ENCODE measurements at places on chromosomes 7 and 10.

DNA sequence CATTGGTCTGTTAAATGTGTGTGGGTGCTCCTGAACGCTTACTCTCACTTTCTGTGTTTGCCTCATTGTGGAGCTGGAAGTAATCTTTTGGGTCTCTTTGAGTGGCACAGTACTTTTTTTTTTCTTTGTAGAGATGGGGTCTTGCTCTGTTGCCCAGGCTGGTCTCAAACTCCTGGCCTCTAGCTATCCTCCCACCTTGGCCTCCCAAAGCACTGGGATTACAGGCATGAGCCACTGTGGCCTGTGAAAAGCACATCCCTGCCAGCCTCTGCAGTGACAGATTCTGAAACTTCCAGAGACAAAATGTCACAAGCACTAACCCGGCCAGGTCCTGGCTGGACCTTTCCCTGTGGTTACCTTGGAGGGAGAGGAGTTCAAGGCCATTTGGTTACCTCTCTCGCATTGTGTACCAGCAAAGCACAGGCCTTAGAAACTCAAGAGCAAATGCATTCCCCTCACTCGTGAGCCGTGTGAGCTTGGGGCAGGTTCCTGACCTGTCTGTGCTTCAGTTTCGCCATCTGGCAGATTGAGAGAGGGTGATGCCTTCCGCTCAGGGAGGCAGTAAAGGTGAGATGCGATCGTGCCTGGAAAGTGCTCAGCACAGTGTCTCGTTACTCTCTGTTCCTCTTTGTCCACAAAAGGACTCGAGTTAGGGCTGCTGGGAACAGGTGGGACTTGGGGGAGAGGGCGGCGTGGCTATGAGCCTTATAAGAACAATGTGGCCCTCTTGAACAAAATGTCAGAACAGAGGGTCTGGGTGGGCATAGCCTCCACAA is 72.6 kb upstream of the SEPHS1 start:
- no peak for DNase-seq

- DNase-seq, result peak; percentile 59
Measured at GRCh38 chr7:131556053-131556908, at the start of gene PODXL. TSS of gene PODXL (minus strand) at chr7:131556628. CDS start at chr7:131556359, 269 bp downstream.

- DNase-seq, result no peak
Measured at GRCh38 chr7:584122-584465, 64.4 kb upstream of the PDGFA start.

GRCh38 chr10:109593682-109594081 is 329.6 kb downstream of the XPNPEP1 start:
- DNase-seq, result no peak

DNA sequence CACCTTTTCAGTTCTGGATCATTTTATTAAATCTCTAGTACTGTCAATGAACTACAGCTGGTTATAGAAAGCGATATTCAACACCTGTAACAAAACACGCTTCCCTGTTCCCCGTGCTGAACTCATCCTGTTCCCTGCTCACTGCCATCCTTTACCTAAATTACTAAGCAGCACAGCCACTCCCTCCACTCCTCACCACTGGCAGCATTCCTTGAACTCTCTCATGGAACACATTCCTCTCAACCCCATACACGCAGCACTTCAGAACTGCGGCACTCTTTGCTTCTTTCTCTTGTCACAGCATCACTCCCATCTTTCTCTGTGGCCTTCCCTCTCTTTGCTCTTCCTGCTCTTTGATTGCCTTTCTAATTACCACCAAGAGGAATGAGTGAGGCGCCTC is 27.4 kb downstream of the RELN start:
- no peak for DNase-seq

GRCh38 chr10:70906953-70907636 is 18.7 kb upstream of the PCBD1 start:
- DNase-seq, result no peak

- peak; percentile 90 for DNase-seq
Measured at GRCh38 chr10:64430690-64431323, 909.6 kb downstream of the REEP3 start.

DNA sequence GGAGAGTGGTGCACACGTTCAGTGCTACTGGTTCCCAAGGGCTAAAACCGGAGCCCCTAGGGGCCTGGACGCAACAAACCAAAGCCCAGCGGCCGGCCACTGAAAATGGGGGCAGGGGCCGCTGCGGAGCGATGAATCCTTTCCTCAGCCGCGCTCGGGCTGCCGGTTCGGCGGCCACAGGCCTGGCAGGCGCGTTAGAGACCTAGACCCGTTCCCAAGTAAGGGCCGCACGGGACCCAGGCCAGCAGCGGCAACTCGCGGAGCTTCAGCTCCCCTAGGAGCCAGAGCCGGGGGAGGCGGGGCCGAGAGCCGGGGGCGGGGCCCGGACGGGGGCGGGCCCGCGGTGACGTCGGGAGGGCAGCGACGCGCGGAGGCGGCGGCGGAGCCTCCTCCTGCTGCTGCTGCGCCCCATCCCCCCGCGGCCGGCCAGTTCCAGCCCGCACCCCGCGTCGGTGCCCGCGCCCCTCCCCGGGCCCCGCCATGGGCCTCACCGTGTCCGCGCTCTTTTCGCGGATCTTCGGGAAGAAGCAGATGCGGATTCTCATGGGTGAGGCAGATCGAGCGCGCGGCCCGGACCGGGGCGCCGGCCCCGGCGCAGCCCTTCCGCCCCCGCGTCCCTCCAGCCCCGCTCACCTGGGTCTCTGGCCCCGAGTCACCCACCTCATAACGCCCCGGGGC is at the start of gene ARF5:
Gene ARF5 (plus strand): TSS at position 393 of the 678 bp plus-strand sequence. CDS start 88 bp downstream, at position 481.
- DNase-seq, result peak; percentile 81

All from OCI-M1 (cell line).